ENCODE measurements at places on chromosomes 16 and 17. TPM values are rescaled to one million over a fixed set of nuclear protein-coding genes. Genes with fewer than 3 reads are reported as not detected.

GRCh38 chr16:19707569-19708295, 10.3 kb downstream of the KNOP1 start:
- DNase-seq: no peak

The WNT3 gene
- 1.9 TPM for total RNA-seq

The TMEM204 gene
- total RNA-seq: 0.10 TPM

The PSMB3 gene
- 129 TPM for total RNA-seq

DNA sequence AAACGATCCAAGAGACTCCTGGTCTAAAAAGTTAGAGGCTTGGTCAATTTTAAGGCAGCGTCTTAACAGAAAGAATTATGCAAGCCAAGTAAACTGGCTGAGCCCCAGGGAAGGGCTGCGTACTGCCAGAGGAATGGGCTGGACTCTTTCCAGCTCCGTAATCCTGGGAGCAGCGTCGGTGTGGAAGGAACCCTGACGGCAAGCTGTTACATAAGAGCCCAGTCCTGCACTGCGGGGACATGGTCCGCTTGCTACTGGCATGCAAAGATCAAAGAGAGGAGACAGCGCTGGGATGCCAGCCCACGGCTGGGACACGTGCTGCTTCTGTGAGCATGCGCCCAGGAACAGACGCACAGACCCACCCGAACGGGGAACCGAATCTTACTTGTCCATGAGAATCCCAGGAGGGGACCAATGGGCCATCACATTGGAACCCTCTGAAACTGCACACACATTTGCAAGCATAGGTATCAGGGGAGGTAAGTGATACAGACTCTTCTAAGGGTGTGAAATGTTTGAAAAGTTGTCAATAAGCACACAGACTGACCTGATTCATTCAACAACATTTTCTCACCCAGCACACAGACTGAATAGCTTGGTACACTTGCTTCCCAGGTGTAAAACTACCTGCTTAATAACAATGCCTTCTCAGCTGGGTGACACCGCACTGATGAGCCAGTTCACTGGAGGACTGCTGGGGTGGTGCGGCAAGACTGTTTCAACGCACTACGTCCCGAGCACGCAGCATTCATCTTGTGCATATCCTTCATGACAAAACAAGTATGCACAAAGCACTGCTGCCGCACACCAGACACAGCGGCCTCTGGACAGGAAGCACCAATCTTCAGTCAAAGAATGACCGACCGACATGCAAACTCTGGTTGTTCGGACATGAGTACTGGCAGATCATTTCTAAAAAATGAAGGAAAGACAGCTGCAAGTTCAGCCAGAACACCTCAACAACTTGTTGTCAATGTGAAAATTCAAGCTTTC, 94.9 kb downstream of the ANKRD11 start:
- peak; percentile 98 for DNase-seq

The GP1BA gene
- not detected for total RNA-seq

GRCh38 chr16:74053312-74053711, 243.3 kb upstream of the PSMD7 start:
- no peak for DNase-seq

- DNase-seq: no peak
These were observed 137.2 kb downstream of the SNX11 start for GRCh38 chr17:48244814-48245213.

GRCh38 chr17:2370211-2370589, 30.7 kb downstream of the MNT start:
- no peak for DNase-seq

- no peak for DNase-seq
These were observed 34.5 kb upstream of the MEOX1 start for GRCh38 chr17:43695970-43696865.

GRCh38 chr17:76376318-76377133, 7.9 kb upstream of the SPHK1 start:
- no peak for DNase-seq

The GCGR gene
- total RNA-seq: not detected

The HOXB3 gene
- total RNA-seq: 8.0 TPM

DNA sequence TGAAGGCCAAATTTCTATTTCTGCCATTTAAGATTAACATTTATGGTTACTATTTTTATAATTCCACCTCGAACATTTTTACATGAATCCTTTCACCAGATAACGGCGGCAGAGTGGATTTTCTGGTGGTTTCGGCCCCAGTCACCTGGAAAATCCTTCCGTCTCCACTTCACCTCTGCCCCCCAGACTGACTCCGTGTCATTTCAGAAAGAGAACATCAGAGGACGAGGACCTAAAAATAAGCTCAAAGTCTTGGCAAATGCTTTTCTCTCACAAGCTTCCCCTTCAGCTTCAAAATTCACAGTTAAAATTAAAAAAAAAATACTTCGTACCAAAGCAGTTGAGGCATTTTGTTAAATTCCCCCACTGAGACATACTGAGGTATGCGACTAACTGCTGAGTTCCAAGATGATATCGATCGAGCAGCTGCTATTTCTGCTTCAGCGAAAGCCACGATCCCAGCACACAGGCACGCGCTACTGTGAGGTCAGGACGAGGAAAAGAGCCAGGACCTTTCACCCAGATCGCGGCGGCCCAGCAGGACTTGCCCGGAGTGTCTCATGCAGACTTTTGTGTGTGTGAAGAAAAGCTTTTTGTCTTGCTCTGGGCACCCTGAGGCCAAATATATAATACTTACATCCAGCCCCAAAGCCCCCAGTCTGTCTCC, 36.8 kb downstream of the ASPA start:
- DNase-seq: no peak

The SYT17 gene
- not detected for total RNA-seq

The GHDC gene
- total RNA-seq: 69.0 TPM

- DNase-seq: no peak
These were observed 5.3 kb downstream of the HMOX2 start for GRCh38 chr16:4481526-4481925.

The TERB1 gene
- total RNA-seq: 0.15 TPM

The NPIPB2 gene
- 4.0 TPM for total RNA-seq

DNA sequence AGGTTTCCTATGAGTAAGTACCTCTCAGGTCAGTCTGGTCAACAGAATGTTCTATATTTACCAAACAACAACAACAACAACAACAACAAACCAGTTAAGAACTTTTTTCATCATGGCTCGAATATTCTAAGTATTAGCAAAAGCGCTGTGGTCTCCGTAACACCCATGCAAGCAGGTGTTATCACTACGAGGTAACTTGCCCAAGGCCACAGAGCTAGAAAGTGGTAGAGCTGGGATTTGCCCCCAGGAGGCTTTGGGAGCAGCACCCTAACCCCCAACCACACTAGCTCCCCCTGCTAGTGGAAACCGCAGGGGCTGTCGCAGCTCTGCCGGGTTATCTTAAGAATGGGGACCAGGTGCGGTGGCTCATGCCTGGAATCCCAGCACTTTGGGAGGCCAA, 23.9 kb upstream of the C16orf74 start:
- DNase-seq: no peak

DNA sequence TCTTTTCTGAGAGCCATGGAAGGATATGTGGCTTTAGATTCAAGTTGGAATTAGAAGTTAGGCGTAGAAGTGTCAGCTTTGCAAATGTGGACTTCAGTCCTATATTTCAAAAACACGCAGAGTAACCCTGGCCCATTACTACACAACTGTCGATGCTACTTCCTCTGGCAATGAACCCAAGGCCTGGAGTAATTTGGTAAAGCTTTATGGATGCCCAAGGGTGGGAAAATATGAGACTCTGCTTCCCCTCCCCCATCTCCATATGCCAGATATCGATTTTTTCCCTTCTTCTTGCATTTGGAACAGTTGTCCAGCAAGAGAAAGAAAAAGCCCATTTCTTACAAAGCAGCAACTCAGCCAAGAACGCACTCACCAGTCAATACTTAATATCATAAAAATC, 2.9 kb upstream of the MAP1LC3B start:
- no peak for DNase-seq

GRCh38 chr17:58556833-58557250, 42.4 kb upstream of the MTMR4 start:
- no peak for DNase-seq

The GLIS2 gene
- 13.5 TPM for total RNA-seq

DNA sequence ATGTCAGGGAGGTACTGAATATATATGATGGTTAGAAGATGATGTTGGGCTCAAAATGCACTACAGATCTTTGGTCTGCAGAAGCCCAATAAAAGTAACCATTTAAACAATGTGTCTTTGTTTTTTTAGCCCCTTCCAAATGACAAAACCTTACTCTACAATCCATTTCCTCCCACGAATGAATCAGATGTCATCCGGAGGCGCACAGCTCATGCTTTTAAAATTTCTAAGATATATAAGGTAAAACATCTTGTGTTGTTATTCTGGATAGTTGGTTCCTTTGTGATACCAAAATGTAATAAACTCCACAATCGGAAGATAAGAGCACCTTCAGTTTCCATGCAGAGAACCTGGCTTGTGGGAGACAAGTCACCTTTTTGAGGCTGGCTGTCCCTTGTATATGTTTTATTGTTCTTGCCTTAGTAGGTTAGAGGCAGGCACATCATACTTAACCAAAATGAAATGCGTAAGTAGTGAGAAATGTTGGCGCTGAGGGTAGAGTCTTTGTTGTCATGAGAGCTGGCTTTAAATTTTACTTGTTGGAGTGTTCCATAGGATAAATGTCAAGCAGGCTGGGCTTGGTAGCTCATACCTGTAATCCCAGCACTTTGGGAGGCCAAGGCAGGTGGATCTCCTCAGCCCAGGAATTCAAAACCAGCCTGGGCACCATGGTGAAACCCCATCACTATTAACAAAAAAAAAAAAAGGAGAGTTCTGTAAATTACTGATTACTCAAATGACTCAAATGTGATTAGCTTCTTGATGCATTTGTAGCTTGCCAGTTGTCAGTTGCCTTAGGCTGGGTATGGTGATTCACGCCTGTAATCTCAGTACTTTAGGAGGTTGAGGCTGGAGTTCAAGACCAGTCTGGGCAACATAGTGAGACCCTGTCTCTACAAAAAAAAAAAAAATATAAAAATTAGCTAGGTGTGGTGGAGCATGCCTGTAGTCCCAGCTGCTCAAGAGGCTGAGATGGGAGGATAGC, 19.7 kb upstream of the SNTB2 start:
- DNase-seq: peak; percentile 74

The FBXW10 gene
- not detected for total RNA-seq

GRCh38 chr16:58345574-58346354, 46.5 kb upstream of the GINS3 start:
- peak; percentile 12 for DNase-seq

DNA sequence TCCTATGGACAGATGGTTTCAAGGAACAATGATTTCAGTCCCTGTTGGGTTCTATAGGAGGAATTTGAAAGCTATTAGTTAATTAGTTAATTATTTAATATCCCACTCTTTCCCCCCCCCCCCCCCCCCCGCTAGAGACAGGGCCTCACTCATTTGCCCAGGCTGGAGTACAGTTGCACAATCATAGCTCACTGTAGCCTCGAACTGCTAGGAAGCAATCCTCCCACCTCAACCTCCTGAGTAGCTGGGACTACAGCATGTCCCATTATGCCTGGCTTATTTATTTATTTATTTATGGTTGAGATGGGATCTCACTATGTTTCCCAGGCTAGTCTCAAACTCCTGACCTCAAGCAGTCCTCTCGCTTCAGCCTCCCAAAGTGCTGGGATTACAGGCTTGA, 15.0 kb upstream of the TAT start:
- no peak for DNase-seq

The ARL5C gene
- total RNA-seq: not detected

GRCh38 chr17:27915709-27916108, 22.5 kb upstream of the LYRM9 start:
- DNase-seq: no peak

The LITAFD gene
- not detected for total RNA-seq

The CTRB2 gene
- not detected for total RNA-seq

DNA sequence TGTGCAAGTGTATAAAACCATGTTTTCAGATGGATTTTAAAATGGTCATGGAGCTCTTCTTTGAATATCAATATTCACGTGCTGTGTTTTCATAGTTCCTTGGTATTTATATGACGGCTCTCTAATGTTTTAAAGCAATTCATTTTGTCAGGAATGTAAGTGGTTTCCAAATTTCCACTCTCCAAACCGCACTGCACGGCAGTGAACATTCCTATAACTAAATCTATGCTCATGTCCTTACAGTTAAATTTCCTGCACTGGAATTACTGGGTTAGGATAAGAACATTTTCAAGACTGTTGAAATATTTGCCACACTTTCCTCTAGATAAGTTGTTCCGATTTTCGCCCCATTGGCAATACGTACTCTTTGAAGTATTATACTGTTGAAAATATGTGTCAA, 398.9 kb downstream of the PMP22 start:
- DNase-seq: no peak

- peak; percentile 77 for DNase-seq
These were observed 42.8 kb upstream of the GSE1 start for GRCh38 chr16:85570213-85570734.

The PLLP gene
- 66.5 TPM for total RNA-seq

DNA sequence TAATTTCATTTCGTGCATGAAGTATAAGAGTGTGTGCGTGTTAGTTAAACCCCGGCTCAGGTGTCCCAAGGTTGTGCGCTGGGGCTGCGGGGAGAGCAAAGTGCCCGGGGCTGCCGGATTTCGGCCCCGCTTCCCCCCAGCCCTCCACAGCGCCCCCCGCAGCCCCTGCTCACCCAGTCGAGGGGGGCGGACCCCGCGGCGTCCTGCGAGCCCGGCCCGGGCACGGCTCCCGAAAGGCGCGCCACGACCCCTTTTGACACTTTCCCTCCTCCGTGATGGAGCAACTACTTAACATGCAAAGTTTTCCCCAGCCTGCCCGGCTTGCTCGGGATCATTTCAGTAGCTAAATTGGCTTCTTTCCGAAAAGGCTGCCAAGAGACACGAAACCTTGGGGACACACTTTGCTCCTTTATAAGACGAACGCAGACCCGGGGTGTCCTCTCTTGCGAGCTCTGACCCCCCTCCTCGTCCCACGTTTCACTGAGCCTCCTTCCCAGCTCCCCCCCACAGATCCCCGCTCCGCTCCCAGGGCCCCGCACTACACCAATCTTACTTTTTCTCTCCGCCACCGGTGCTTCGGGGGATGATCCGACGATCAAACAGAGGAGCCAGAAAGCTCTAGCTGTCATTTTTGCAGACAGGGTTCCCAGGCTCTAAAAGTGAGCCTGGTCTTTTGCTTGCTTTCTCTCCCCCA, 552 bp downstream of the C17orf58 start:
- peak; percentile 11 for DNase-seq

GRCh38 chr16:12195296-12195695, 218.8 kb downstream of the SNX29 start:
- DNase-seq: no peak

DNA sequence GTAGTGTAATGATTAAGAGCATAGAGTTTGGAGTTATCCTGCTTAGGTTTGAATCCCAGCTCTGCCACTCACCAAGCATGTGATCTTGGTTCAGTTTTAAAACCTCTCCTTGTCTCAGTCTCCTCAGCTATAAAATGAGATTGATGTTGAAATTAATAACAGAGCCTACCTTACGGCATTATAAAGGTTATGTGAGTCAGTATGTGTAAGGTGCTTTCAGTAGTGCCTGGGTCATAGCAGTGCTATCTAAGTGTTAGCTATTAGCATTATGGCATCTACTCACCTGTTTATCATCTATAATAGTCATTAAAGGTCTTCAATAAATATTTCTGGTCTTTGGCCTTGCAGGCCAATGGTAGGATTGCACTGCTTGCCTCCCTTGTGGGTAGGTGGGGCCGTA, 53.4 kb downstream of the PRKCB start:
- DNase-seq: no peak

The TLCD3B gene
- not detected for total RNA-seq

Measured in renal cortical epithelial cell (primary cell).